Stomach (tissue), 19 donors: ENCODE measurements at places on chromosomes 7 and 10. TPM values are rescaled to one million over a fixed set of nuclear protein-coding genes. Genes with fewer than 3 reads are reported as not detected.

The GNA12 gene
- 18.0 TPM for total RNA-seq

- DNase-seq, result no peak
These were observed 1.1 kb upstream of the GALNTL5 start for GRCh38 chr7:151954866-151955820.

DNA sequence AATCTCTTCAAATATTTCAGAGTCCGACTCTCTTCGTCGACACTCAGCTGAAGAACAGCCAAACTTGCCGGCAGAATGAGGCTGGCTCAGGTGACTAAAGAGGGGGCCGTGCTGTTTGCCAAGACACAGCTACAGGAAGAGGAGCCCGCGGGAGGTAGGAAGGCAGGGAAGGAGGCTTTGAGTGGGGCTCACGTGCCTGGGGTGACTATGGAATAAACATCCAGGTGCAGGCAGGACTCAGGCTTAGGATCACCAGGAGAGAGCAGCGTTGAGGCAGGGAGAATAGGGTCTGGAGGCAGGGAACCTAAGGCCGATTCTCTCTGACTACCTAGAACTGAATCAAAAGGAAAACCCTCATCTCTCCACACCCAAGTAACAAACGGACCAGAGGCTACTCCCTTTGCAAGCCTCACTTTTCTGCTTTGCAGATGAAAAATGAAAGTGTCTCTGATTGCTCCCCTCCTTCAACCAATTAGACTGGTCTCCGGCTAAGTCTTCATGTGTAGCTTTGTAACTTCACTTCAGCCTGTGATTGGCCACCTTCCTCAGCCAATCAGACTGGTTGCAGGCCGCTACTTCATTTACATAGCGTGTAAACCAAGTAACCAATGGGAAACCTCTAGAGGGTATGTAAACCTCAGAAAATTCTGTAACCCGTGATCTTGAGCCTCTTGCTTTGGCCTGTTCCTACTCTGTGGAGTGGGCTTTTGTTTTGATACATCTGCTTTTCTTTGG lies 19.7 kb upstream of the BNIP3 start:
- no peak for DNase-seq

The SPDYE1 gene
- total RNA-seq, result not detected

DNA sequence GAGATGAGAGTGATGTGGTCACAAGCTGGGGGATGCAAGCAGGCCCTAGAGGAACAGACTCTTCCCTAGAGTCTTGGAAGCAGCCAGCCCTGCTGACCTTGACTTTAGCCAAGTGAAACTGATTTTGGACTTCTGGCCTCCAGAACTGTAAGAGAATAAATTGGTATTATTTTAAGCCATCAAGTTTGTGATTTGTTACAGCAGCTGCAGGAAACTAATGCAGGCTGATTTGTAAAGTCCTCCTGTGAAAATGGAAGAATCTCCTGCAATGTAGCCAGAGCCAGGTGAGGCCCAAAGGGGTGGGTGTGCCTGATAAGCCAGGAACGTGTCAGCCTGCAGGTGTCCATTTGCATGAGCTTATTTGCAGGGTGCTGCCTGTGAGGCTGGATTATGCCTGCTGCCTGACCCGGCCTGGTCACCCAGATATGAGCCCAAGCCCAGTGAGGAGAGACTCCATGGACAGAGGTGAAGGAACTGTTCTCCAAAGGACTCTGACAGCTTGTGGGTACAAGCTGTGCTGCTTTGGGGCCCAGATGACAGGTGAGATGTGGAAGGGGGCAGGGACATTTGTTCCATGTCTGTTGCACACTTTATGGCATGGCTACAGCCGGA lies 24.6 kb upstream of the PLEKHA1 start:
- DNase-seq, result no peak

- no peak for DNase-seq
These were observed 127.5 kb downstream of the TMEM178B start for GRCh38 chr7:141201145-141201885.

The KCTD7 gene
- total RNA-seq, result 17.5 TPM

DNA sequence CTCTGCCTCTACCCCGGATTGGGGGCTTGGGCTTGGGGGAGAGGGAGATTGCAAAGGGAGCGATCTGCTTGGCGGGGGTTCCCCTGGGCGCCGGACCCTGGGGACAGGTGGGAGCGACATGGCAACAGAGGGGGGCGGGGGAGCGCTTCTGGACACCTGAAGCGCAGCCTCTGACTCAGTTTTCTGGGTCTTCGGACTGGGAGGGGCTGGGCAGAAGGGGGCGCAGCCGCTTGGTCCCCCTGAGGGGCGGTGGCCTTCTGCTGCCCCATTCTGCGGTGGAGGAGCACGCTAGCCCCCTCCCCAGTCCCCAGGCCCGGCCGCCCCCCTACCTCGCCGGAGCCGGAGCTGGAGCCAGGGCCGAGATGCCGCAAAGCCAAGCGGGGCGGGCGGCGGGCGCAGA lies 380 bp downstream of the NAT16 start:
- DNase-seq, result no peak

DNA sequence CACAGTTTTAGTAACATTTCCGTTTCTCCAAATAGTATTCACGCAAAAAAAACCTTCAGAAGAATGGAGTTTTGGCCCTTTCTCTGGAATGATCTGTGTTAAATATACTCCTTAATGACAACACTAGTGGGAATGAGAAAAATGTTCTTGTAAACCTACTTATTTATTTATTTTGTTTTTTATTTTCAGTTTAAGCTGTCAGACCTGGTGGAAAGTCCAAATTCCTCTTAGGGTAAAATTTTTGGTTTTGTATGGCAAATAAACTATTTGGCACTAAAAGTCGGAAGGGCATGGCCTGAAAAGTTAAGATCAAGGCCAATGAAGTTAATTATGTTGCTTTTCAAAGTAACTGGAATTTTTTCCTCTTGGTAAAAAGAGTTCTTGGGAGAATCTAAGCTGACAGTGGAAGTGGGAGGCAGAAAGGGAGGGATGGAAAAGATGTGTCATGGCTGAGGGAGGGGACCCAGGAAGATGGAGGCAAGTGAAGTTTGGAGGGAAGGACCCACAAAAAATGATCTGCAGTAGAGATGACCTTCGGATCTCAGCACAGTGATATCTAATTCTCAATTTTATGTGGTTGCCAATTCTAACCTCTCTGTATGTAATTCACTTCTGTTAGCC lies 33.5 kb upstream of the VPS41 start:
- DNase-seq, result no peak

The CLDN12 gene
- 26.6 TPM for total RNA-seq

DNA sequence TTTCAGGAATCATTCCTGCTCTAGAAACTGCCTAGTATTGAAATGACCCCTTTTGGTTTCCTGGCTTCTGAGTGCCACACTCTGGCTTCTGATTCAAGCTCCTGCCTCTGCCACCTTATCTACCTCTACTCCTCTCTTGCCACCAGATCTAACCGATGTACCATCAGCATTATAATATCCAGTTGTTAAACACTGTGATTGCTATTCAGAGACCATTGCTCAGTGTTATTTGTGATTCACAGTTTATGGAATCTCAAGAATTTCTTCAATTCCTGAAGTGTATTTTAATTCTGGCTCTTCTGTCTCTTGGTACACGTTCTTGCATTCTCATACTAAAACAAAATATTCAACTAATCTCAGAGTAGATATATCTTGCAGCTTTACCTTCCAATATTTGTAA lies 88.7 kb downstream of the DYNC1I1 start:
- no peak for DNase-seq

DNA sequence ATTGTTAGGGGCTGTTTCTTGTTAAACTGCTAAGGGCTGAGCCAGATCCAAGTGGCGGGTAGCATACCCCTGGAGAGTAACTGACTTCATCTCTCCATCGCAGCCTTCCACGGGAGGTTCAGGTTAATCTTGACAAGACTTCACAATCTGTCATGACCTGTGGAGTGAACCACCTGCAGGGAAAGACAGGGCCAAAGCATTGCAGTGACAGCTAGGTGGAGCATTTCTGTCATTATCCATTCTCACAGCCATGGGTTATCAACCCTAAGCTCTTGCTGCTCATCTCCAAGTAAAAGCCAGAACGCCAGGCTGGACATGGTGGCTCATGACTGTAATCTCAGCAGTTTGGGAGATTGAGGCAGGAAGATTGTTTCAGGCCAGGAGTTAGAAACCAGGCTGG lies 17.2 kb downstream of the ABCC2 start:
- no peak for DNase-seq

- no peak for DNase-seq
These were observed 213.7 kb downstream of the HTR7 start for GRCh38 chr10:90644165-90644564.

The PDE6C gene
- total RNA-seq, result not detected

The PRSS1 gene
- total RNA-seq, result not detected

GRCh38 chr10:113473851-113474250 lies 79.0 kb upstream of the HABP2 start:
- DNase-seq, result no peak

DNA sequence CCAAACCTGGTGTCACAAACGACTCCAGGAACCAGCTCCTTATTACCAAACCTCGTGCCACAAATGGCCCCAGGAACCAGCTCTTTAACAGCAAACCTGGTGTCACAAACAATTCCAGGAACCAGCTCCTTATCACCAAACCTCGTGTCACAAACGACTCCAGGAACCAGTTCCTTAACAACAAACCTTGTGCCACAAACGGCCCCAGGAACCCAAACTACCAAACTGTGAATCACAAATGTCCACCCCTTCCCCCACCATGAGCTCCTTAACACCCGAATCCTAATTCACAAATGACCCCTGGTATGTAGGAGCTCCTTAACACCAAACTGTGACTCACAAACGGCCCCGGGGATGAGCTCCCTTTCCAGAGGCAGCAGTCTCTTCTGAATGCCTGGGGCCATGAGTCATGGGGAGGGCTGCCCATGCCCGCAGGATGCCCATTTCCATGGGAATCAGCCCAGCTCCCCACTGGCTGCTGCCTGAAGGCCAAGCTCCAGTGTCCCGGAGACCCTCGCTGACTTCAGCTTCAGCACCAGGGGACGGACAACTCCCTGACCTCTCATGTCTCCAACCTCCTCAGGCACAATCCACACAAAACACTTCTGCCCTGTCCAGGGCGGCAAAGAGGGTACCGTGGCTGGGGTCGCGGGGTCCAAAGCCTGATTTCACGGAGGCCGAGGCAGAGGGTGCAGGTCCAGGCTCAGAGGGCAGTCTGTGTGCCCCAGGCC lies 213.1 kb downstream of the ELFN1 start:
- no peak for DNase-seq
